ENCODE measurements at places on chromosomes 4 and X. TPM values are rescaled to one million over a fixed set of nuclear protein-coding genes. Genes with fewer than 3 reads are reported as not detected.

DNA sequence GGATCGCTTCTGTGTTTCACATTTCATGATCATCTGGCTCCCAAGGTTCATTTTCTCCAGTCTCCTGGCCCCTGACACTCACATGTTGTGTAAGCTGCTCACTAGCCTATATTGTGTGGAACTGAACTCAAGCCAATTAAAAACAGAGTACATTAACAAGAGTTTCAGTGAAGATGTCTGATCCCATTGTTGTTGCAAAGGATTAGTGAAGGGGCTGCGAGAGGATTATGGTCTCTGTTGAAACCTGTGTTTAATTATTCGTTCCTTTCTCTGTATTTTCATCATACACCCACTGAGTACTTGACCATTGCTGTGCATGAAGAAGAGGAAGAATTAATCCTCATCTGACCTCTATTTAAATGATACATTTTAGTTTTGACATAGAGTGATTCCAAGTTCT, 54.7 kb downstream of the AFF2 start:
- DNase-seq = no peak

- DNase-seq = no peak
These were observed 64.1 kb upstream of the SMAD1 start for GRCh38 chr4:145417348-145418130.

GRCh38 chrX:70664726-70665125, 220.1 kb downstream of the DLG3 start:
- peak; percentile 11 for DNase-seq

DNA sequence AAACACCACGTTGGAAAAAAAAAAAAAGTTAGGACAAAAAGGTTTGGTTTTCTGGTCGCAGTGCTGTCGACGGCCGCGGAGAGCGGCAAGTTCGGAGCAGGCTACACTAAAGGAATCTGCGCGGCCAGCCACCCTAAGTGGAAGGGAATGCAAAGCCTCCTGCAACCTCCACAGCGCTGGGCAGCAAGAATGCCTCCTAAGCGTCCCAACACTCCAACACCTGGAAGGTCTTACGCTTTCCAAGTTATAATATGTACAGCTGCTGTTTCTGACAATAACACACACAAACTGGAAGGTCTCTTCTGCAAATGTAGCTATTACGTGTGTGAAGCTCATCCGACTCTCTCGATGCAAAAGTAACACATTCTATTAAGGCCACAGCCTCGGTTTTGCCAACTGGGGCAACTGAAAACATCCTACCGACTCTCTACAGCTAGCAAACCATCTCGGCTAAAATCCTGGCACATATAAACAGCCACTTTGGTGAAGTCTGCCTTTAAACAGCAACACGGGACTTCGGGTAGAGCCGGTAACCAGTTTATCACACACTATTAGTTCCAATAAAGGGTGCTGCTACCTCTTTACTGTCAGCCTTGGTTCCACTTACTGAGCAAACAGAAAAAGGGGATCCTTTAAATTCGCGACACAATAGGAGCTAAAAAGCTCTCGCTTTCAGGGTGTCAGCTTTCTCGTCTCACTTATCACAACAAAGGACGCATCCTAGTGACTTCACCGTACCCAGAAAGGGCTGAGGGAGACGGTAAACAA, 895 bp downstream of the SMIM14 start:
- peak; percentile 75 for DNase-seq

Gene CENPVL2
- not detected for polyA plus RNA-seq

Gene DAPP1
- 1.00 TPM for polyA plus RNA-seq

- no peak for DNase-seq
These were observed 239.5 kb upstream of the GPC4 start for GRCh38 chrX:133654811-133655210.

DNA sequence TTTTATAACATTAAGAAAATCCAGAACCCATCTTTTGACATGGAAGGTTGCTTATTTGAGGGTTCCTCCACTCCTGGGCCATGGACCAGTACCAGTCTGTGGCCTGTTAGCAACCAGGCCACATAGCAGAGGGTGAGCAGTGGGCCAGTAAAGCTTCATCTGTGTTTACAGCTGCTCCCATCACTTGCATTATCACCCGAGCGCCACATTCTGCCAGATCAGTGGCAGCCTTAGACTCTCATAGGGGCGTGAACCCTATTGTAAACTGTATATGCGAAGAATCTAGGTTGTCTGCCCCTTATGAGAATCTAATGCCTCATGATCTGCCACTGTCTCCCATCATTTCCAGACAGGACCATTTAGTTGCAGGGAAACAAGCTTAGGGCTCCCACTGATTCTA, 58.6 kb downstream of the NDST4 start:
- DNase-seq = no peak

- DNase-seq = no peak
These were observed 31.6 kb upstream of the MRFAP1 start for GRCh38 chr4:6608758-6609414.

GRCh38 chr4:73421708-73422457, 14.1 kb upstream of the AFP start:
- DNase-seq = no peak

Gene CXCL3
- 0.82 TPM for polyA plus RNA-seq

DNA sequence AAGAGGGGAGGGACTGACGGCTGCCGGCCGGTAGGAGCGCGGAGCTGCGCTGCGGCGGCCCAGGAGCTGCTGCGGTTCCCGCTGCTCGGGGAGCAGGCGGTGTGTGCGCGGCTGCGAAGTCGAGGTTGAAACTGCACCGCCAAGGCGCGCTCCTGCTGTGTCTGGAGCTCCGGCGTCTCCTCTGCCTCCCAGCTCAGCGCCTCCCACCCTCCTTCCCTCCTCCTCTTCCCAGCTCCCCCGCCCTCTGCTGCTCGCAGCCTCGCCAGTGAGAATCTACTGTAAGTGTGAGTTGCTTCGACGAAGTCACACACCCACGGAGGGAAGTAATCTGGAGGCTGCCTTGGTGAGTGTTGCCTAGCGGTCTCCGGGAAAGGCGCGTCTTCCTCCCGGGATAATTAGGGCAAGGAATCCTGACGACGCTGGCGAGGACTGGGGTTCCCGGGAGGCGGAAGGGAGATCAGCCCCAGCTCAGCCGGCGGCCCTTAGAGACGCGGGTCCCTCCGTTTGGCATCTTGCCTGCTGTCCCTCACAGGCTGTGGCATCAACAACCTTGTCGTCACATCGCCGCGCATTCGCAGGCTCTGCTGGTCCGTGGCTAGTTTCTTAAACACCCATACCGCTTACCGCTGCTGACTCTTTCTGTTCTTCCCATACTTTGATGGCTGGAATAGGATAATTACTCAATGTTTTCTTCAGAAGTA, at the start of gene EPHA5:
Gene EPHA5, minus strand, starts transcription at position 159 of the 701 bp plus-strand sequence. CDS start 747 bp downstream, outside the sequence.
- DNase-seq = peak; percentile 92

Gene ZNF157
- polyA plus RNA-seq = 0.20 TPM

Gene TFE3
- polyA plus RNA-seq = 22.1 TPM

Data from muscle of leg (tissue), 16 donors.